ENCODE measurements at places on chromosomes 1 and 21.
A peak's percentile ranks its signal among the peaks of the same experiment; 100 is the strongest.

GRCh38 chr1:227735539-227736285, 477 bp downstream of the SNAP47 start:
- no peak for DNase-seq

GRCh38 chr1:150005606-150006005, 4.9 kb downstream of the OTUD7B start:
- DNase-seq, result no peak

DNA sequence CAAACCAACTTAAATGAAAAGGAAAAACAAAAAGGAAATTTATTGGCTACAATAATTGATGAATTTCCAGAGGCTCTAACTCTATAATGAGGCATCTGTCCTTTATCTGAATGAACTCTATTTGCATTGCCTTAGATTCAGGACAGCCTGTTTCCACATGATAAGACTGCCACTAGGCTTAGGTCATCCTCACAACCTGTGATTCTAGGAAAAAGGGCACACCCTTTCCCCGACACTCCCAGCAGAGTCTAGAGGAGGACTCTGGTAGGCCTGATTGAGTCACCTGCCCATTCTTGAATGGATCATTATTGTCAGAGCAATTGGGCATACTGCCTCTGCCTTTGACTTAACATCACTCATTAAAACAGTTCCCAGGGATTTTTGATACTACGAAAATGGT, 262.8 kb downstream of the TPR start:
- DNase-seq, result no peak

GRCh38 chr1:33563699-33564098, 91.3 kb downstream of the ZSCAN20 start:
- DNase-seq, result peak; percentile 48

DNA sequence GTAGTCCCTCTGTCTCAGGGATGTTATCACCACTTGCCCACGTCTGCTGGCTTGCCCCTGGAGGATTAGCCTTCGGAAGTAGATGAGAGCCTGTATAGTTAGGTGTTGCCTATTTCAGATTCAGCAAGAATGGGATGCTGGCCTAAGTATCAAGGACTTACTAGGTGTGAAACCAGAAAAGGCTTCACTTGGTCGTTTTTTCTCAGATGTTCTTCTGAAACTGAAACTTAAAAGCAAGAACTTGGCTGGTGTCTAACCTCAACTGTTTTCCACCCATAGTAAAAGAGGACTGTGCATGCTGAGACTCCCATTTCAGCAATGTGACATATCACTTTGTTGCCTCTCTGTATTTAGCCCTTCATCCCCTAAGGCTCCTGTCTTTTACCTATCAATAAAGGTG, 67.0 kb upstream of the LRRC53 start:
- no peak for DNase-seq

DNA sequence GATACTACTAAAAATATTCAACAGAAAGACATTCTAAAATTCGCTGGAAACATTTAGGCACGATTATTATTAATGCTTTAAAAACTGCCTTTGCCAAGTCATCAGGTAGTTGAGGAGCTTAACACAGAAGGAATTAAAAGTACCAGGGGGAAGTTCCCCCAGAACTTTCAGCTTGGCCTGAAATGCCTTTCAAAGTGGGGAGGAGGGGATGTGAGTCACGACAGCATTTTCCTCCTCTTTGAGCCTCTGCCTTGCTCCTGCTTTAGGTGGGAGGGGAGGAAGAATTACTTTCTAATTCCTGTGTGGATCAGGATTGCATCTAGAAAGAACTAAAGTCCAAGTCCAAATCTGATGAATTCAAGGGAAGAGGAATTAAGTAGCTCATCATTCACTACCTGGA, 183.7 kb downstream of the CLIC6 start:
- DNase-seq, result no peak

DNA sequence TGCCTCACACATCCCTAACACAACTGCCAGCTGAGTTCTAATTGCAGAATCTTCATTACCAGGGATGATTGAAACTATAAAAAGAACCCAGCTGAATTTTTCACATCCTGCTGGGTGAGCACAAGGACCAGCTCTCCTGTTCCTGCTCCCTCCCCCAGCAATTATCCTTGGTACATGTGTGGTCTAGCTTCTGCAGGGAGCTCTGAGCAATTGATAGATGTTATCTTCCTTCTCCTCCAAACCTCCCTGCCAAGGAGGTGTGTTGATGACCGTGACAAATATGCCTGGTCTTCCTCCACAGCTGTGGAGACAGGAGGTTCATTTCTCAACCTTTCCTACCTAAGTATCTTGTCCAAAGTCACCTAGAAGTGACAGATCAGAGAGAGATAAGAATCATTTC, 65.3 kb upstream of the MAN1A2 start:
- no peak for DNase-seq

- DNase-seq, result no peak
Observed at GRCh38 chr1:182304218-182304617, 87.4 kb downstream of the GLUL start.

- DNase-seq, result no peak
Observed at GRCh38 chr1:111736548-111737215, 2.5 kb downstream of the INKA2 start.

DNA sequence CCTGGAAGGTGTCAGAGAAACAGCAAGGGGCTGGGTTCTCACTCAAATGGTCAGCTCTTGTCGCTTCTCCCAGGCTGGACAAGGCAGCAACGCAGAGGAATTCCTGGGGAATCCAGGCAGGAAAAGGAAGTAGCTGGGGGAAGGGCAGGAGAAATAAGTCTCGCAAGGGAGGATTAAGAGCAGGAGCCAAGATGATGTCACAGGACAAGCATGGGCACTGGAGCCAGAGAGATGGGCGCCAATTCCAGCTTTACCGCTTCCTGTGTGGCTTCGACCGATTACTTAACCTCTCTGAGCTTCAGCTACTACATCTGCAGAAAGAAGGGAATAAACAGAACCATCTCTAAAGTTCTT, 70.5 kb downstream of the SSBP3 start:
- DNase-seq, result no peak

DNA sequence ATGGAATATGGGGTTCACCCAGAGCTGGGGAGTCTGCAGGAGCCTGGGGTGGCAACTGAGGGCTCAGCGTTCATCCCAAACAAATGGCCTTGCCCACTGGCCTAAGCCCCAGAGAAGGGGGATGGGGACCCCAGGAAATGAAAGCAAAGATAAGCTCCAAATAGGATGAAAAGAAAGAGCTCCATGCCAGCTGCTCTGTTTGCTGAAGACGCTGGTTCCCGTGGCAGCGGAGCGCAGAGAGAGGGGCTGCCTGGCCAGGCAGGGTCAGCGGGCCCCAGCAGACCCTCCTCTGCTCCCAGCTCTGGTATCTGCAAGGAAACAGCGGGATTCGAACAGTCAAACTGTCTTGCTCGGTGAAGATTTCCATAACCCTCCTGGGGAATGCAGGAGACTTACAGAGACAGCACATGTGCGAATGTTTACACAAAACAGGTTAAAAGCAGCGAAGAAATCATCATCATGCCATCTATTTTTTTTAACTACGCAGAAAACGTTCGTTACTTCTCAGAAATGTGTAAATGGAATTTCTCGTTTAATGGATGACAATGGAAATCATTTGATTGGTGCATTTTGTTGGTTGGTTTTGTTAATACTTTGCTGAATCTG, 94.4 kb downstream of the PDE9A start:
- DNase-seq, result no peak

DNA sequence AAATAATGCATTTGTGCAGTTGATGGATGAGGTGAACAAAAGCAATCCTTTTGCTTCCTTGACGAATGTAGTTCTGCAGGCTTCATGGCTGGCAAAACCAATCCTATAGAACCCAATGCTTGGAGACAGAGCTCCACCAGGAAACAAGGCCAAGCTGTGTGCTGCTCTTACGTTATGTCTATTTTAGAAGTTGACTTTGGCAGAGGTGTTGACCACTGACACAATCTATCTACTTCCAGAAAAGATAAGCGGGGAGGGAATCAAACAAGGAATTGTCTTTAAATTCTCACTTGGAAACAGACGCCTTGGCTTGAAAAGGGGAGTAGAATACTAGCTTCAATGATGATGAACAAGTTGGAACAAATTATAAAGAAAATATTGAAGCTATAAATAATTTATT, 211.2 kb downstream of the SETD4 start:
- DNase-seq, result no peak

DNA sequence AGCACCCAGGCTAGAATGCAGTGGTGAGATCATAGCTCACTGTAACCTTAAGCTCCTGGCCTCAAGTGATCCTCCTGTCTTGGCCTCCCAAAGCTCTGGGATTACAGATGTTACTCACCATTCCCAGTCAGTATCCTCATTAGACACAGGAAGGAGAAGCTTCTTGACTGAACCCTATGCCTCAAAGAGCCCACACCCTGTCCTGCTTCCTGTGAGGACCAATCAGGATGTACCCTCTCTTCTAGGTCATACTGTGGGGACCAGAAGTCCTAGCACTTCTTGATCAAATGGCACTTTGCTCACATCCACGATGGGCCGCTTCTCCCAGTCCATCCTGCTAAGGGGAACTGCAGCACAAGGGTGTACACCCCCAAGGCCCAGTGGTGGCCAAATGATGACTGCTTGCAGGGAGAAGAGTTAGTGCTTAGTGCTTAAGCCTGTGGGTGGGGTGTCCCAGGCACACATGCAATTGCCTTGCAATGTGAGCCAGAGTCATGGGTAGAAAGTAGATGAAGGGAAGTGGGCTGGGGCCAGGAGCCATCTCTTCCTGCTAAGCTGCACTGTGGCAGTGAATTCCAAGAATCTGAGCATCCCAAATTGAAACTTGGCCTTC, 9.8 kb downstream of the CD34 start:
- no peak for DNase-seq

DNA sequence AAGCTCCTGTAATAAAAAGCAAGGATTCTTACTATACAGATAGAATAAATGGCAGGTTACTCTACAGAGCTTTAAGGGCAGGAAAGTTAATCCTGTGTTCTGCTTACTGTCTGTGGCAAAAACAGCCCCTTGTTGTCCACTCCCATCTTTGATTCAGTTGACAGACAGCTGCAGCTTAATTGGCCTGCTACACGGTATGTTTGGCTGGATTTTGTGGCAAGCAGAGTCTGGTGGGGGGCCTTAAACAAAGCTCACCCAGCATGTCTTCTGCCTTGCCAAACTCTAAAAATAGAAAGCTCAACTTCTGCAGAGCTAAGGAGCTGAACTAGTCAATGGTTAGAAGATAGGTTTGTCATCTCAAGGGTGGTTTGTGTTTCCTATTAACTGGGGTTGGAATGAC, 407.2 kb downstream of the HLX start:
- no peak for DNase-seq

- no peak for DNase-seq
Observed at GRCh38 chr1:19846338-19846737, 31.3 kb upstream of the RNF186 start.

- no peak for DNase-seq
Observed at GRCh38 chr1:182726912-182727311, 42.5 kb upstream of the RGS8 start.

GRCh38 chr1:96361271-96361856, 360.2 kb upstream of the PTBP2 start:
- no peak for DNase-seq

DNA sequence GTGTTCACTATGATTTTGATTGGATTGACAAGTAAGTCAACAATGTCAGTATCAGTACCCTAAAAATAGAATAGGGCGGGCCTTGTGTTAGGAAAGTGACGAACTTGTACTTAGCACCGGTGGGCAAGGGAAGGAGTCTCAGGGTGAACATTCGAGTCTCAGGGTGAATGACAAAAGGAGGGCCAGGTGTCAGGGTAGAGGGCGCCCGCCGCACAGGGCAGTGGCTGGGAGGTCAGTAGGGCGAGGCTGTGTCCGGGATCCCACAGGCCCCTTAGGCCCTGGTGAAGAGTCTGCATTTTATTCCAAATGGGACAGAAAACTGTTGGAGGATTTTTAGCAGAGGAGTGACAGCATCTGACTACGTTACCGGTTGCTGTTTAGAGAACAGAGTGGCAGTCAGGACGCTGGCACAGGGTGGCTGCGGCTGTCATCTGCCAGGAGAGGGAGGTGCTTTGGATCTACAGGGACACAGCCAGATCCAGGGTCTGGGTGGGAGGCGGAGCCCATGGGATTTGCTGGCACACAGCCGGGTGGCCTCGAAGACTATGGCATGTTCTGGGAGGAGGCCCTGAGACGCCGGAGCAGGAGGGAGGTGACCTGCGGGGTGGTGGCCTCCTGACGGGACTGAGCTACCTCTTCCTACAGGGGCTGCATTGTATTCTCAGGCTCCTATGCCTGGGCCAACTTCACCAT, 11.0 kb downstream of the AGTRAP start:
- DNase-seq, result no peak

- DNase-seq, result no peak
Observed at GRCh38 chr1:119483441-119484200, 23.4 kb upstream of the HSD3B1 start.

- no peak for DNase-seq
Observed at GRCh38 chr1:244645414-244645813, 7.5 kb upstream of the DESI2 start.

- no peak for DNase-seq
Observed at GRCh38 chr21:39867198-39867650, at the start of gene PCP4. Gene PCP4 (plus strand): TSS chr21:39867438. CDS start chr21:39867502, 64 bp downstream.

- DNase-seq, result no peak
Observed at GRCh38 chr1:1274299-1274930, 761 bp upstream of the UBE2J2 start.

GRCh38 chr1:4587721-4588120, 66.7 kb upstream of the AJAP1 start:
- no peak for DNase-seq

DNA sequence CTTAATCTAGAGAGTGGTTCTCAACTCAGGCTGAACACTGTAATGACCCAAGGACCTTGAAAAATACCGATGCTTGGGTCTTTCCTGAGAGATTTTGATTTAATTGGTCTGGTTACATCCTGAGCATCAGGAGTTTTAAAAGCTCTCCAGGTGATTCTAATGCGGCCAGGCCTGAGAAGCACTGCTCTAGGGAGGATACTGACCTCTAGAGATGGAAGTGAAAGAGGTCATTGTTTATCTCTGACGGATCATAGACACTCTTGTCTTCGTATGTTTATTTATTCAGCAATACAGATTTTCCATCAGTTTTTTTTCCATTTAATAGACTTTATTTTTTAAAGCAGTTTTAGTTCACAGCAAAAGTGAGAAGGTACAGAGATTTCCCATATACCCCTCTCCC, 54.5 kb upstream of the IGSF5 start:
- DNase-seq, result no peak

DNA sequence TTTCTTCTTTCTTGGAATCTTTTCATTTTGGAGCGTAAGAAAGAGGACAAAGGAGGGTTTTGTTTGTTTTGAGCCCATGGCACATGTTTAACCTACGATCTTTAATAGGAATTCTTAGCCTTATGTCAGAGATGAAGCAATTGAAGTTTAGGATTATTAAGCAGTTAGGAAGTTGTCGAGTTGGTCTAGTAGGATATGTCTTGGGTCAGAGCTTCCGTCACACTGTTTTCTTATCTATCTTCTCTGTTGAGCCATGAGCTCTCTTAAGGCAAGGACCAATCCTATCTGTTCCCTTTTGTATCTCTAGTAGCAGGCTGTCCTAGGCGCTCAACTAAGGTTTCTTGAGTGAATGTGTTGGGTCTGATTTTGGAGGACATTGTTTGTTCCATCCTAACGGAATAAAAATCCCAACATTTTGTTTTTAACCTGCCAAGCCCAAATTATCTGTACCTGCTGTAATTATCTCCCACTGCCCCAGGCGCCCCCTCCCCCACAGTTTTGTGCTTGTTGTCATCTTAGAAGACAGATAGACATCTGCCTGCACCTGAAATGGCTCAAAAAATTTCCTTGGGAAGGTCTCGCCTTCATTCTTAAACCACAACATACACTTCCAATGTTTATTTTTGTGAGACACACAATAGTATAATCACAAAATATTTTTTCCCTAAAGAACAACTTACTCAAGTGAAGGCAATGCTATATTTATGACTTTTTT, 95.3 kb upstream of the GADD45A start:
- no peak for DNase-seq

- DNase-seq, result no peak
Observed at GRCh38 chr21:32359719-32360260, 33.0 kb downstream of the URB1 start.
